Inflammatory macrophage treated with lipopolysaccharide for 1 hour (primary cell): ENCODE measurements at places on chromosomes 5 and 9.

GRCh38 chr9:96327694-96328352, 25.8 kb upstream of the HSD17B3 start:
- peak; percentile 91 for DNase-seq

DNA sequence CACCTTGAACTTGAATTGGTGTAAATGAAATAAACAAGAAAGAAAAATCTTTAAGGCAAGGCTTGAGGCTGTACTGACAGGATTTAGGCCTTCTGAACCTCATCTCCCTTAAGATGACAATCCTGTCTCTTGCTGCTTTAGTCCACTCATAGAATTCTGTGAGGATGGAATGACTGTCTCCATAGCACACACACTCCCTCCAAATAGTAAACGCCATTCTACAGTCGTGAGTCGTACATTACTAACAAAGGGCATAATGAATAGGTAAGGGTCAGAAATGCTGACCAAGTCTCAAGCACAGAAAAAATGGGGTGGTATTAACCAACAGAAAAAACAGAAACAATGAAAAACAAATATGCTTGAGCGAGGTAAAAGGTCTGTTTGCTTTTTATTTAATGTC, 71.8 kb upstream of the SIMC1 start:
- no peak for DNase-seq

DNA sequence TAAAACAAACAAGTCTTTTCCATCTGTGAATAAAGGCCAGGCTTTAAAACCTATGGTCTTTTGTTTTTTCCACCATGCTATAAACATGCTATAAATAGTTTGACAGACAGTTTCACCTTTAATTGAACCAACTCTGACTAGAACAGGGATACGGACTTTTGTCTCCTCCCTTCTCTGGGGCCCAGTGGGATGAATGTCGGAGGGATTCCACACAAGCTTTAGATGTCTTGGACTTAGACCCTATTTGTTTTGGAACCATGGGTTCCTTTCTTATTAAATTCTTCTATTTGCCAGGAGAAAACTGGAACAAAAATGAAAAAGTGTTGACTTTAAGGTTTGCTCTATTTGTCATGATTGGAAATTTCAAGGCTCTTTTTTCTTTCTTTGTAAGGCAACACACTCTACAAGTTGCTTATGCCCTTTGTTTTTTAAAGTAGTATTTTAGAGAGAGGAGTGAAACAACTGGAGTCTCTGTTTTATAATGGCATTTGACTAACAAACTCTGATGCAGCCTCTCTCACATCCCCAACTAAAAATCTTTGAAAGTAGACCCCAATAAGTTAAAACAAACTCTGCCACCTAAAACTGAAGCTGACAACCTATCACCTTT, 145.3 kb downstream of the MLLT3 start:
- DNase-seq = no peak

GRCh38 chr5:14415698-14416074, 165.9 kb upstream of the OTULINL start:
- no peak for DNase-seq

- DNase-seq = peak; percentile 92
Observed at GRCh38 chr9:297104-297972, 82.7 kb downstream of the DOCK8 start.

DNA sequence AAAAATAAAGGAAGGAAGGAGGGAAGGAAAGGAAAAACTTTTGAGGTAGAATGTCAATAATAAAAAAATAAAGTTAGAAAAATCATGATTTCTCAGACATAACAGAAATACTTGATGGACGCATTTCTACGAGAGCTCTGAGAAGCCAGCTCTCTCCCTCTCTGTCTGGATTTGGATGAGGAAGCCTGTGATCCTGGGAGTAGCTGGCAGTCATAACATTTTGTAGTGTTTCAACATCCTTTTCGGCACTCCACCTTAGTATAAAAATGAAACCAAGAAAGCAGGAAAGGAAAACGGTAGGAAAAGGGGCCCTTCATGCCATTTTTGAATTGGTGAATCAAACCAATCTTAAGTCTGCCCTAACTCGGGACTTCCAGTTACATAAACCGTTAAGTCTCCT, 321.3 kb downstream of the EPB41L4A start:
- no peak for DNase-seq

DNA sequence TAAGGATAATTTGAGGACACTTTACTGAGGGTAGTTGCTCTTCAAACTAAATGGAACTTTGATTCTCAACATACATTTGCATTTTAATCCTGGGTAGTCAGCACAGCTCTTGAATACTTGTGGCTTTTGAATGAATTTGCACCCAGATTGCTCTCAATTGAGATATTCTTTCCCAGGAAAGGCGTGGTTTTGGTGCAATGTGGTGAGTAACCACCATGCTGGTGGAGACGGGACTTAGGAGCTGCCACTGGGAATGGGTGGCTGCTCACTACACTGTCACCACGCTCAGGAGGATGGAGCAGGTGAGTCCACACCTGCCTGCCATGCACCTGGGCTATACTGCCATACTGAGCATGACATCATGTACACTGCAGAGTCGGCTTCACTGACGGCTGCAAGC, 99.2 kb downstream of the IRX1 start:
- DNase-seq = no peak

DNA sequence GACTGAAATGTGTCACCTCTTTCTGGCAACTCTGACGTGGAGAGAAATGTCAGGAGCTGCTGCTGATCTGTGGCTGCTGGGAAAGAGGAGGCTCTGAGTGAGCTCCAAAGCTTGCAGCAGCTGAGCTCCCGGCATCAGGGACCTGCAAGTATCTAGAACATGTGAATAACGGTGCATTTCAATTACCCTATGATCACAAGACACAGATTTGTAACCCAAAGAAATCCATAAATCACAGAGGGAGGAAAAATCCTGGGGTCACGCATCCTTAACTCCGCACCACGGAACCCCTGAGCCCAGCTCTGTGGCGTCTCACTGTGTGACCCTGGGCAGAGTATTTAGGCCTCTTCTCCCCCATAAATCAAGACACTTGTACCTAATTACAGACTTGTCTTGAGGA, 139.8 kb downstream of the IRX2 start:
- no peak for DNase-seq

GRCh38 chr5:142200387-142200786, 91.8 kb downstream of the NDFIP1 start:
- no peak for DNase-seq

DNA sequence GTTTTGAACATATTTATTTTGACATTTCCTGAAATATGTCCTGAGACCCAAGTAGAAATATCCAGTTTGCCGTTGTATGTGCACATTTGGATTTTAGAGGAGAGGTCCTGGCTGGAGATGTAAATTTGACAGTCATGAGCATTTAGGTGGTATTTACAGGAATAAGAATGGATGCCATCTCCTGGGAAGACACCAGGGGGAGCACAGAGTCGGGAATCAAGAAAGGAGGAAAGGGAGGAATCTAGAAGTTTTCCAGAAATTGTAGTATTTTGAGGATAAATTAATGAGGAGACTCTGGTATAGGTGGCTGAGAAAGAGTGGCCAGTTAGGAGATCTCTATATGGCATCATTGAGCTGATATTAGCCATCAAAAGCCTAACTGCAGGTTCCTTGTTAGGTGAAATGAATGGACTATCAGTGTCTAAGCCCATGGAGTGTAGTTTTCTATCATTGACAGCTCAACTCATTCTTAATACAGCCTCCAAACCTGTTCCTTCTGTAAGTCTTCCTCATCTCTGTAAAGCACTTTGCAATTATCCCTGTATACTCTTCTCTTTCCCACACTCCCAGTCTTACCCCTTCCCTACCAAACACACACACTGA, 7.2 kb downstream of the GAPT start:
- no peak for DNase-seq

DNA sequence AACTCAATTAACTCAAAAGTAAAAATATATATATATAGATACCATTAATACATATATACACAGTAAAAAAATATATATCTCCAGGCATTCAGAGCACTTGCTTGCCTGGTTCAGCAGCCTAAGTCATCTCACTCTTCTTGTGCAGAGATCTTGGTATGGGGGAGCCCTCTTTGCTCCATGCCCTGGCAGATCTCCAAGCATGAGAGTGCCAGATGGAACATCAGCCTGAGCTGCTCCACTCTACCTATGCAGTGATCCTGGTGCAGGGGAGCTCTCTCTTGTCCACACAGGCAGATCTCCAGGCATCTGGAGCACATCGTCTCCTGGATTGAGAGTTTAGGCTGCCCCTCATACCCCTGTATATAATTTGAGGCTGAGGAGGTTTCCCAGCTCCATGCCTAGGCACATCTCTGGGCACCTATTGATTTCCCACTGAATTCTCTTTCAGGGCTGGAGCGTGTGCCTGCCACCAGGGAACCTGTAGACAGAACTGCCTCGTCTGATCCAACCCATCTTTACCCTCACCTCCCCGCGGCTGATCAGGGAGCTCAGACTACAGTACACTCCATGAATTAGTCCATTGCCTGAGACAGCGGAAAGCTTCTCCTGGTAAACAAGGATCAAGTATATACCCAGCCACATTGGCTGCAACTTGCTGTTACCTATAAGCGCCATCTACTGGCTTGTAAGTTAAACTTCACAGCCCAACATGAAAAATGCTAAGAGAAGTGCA, 342.4 kb upstream of the GRIA1 start:
- no peak for DNase-seq

DNA sequence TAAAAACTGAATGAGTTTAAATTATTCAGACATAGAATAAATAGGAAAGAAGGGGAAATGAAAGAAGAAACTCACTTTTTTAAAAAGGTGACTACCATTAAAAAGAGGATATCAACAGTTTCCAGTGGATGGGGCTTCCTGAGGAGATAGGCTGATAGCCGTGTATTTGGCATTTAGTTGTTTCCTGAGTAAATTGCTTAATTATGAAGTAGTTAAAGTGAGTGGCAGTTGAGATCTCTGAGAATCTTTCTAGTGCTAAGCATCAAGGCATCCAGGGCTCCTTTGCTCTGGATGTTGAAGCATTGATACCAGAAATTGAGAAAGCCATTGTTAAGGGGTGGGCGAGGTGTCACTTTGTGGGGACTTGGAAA, 2.7 kb downstream of the TNFAIP8 start:
- DNase-seq = no peak

- no peak for DNase-seq
Observed at GRCh38 chr5:65482296-65482735, 596 bp upstream of the ADAMTS6 start.

GRCh38 chr5:40738502-40738901, 17.3 kb downstream of the TTC33 start:
- no peak for DNase-seq

- no peak for DNase-seq
Observed at GRCh38 chr5:51652980-51653379, 269.7 kb downstream of the ISL1 start.
